ENCODE measurements at places on chromosomes 12 and 14.

DNA sequence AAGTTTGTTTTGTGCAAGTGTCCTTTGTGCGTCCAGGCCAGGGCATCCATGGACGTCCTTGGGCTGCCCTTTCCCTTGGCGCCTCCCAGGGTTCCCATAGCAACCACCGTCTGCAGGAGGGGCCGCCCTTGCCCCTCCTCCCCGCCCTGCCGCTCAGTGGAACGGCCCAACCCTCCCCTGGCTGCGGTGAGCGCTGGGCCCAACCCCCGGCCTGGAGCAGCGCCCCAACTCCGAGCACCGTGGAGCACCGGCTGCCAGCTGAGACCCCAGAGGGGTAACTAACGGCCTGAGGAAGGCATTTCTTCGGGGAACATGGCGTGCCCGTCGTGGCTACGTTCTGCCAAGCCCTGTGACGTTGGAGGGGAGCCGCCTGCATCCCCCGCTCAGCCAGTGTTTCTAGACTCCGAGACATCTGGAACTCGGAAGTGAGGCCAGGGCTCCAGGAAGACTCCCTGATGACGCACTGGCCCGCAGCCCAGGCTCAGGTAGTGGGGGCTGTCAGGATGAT, 5.3 kb upstream of the ACACB start:
- peak; percentile 93 for DNase-seq

DNA sequence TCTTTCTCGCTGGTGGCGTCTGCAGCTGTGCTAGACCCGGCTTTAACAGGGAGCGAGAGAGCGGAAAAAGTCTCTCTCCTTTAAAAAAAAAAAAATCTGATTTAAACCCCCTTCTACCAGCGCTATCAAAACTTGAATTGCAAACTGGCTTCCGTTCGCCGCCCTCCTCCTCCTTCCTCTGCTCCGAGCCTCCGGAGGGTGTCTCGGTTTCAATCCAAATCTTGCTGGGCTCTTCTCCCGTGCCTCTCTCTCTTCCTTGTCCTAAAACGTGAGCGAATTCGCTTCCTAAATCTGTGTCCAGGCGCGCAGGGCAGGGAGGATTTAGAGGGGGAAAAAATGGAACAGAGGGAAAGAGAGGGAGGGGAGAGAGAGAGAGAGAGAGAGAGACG, 272 bp downstream of the TBX3 start:
- DNase-seq, result no peak

GRCh38 chr14:38405851-38406635, 150.2 kb upstream of the CLEC14A start:
- DNase-seq, result peak; percentile 8

DNA sequence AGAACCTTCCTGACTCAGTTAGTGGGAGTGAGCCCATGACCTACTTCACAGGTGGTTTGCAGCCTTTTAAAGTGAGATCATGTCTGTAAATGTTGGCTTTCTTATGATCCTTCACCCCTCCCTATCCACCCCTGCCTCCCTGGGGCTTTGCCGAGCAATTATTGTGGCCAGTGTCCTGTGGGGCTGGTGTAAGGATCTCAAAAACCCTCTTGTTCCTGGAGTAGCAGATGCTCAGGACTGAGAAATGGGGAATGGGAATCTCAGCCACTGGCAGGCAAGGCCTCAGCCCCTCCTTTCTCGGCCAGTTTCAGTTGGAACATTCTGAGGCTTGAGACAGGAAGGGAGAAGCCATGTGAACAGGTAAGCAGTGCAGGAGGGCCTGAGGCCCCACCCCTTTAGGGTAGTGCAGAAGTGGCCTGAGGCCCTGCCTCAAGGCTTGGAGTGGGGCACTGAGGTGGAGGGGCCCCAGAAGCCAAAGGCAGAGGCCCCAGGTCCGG, 53.8 kb downstream of the PLEKHG3 start:
- peak; percentile 53 for DNase-seq

DNA sequence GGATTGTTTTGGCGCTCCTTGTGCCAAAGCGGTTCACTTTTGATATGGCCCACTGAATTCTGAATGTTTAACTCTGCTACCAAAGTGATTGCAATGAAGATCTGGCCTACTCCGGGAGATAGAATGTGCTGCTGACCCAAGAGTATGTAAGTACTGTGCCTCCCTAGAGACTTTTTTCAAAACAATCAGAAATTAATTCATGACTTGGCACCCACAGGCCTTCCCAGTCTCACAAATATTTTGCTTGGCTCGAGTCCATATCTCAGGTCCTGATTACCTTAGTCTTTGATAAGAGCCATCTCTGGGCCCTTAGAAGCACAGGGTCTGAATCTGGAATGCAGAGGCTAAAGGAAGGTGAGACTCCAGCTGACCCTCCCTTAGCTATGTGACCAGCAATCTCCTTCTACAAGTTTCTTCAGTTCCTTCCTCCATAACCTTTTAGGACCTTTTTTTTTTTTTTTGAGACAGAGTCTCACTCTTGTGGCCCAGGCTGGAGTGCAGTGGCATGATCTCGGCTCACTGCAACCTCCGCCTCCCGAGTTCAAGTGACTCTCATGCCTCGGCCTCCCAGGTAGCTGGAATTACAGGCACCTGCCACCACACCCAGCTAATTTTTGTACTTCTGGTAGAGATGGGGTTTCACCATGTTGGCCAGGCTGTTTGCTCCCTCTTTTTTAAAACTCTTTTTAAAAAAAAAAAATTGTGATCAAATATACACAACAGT, 49.5 kb upstream of the METAP2 start:
- peak; percentile 8 for DNase-seq

DNA sequence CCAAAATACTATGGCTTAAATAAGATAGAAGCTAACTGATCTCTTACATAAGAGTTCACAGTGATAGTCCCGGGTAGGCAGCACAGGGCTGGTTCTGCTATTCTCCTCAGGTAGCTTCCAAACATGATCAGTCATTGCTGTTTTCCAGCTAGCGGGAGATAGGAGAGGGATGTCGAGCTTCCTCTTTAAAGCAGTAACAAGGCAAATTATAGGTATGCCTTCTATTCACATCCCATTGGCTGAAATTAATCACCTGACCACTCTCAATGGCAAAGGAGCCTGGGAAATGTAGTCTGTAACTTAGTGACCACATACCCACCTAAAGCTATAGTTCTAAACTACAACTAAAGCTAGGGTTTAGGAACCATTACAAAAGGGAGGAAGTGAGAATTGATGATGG, 34.5 kb upstream of the VRK1 start:
- DNase-seq, result peak; percentile 62

DNA sequence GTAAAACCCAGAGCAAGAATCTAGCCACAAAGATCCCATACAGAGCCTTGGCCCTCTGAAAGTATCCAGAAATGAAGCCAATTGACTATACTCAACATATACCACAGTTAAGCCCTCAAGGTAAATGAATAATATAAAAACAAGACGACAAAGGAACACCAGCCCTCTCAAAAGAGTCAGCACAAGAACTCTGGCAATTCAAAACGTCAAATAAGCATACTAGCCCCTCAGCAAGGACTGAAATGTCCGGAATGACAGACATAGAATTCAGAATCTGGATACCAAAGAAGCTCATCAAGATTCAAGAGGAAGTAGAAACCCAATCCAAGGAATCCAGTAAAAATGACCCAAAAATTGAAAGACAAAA, 49.9 kb downstream of the GTF2A1 start:
- no peak for DNase-seq

DNA sequence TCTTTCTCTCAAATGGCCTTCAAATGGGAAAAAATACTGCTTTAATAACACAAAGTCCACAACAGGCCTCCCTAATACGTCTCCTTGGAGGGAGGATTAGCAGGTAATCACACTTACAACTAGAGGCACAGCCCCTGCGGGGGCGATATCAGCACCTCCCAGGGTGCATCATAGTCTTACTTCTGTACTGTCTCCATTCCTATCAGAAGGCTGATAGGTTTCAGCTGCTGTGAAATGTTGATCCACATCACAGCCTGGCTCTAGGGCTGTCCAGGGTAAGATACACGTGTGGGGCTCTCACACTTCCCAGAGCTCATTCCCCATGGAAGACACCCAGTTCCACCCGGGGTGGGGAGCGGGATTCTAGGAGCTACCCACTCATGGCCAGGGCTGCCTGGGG, 139.1 kb upstream of the SFSWAP start:
- DNase-seq, result no peak

GRCh38 chr12:107317751-107318555, 224.6 kb upstream of the CRY1 start:
- DNase-seq, result peak; percentile 95

GRCh38 chr12:54502485-54502884, 4.9 kb downstream of the NCKAP1L start:
- DNase-seq, result no peak

GRCh38 chr12:65605019-65605418, 219.3 kb upstream of the HMGA2 start:
- DNase-seq, result no peak

DNA sequence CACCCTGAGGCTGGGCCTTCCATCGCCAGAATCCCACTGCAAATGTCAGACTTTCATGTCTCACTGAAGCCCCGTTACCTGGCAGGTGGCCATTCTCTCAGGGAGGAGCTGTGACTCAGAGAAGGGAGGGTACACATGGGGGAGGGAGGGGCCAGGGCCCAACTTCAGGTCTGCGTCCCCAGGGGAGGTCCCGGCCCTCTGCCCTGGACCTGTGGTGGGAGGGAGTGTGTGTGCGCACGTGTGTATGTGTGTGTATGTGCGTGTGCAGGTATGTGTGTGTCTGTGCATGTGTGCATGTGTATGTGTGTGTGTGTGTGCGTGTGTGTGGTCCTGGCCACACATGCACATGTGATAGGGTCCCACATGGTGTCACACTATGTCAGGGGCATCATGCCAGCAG, 50.9 kb downstream of the MVK start:
- DNase-seq, result peak; percentile 22

- no peak for DNase-seq
Observed at GRCh38 chr14:63964113-63964512, 111.3 kb downstream of the SYNE2 start.

DNA sequence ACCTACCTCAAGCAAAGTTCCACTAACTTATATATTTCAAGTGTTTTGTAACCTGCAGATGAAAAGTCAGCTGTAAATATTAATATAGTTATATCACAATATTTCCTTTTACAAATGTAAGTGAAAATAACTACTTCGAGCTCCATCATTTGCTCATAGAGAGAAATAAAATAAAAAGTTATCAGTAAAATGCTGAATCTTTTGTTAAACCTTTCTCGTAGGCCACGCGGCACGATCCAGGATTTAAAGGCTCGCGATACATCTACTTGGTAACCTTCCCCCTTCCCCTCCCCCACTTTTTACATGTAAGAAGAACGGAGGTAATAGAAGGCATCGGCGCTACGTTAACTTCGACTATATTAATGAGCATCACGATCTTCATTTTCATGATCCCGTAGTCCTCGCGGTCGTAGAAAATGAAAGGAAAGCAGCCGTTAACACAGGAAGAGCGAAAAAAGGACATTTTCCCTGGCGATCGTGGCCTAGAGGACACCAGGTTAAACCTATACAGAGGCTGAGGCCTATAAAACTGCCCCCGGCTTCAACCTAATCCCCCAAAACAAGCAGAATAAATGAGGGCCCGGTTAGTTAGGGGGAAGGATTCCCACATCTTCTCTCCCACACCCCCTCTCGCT, 508 bp downstream of the HNRNPC start:
- DNase-seq, result peak; percentile 74

DNA sequence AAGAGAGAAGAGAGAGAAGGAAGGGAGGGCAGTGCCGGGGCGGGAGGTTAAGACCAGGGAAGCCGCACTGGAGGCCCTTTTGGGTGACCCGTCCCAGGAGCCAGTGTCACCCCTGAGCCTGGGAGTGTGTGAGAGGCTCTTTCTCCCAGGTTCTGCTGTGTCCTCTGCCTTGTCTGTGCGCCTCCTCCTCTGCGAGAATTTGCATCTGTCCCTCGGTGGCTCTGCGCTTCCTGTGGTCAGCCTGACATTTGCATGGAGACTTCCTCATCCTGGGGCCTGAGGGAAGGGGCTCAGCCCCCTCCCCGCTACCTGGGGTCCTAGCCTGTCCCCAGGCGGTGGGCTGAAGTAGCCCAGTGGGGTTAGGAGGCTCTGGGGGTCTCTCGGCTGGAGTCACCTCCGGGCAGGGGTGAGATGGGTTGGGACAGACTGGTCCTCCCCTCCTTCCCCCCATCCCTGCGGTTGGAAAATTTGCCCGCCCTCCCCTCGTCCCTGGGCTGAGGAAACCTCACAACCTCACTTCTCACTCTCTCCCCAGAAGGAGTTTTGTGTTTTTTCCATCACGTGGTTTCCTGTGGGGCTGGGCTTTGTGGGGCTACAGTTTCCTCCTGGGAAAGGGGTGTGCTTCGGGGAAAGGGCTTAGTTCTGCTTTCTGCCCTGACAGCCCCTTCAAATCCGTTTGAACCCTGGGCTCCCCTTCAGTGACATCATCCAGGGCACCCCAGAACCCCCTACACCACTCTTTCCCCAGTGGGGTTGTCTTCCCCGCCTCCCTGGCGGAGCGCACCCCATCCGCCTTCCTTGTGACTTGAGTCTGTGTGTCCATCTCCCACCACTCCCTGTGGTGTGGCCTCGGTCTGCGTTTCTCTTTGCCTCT, 2.5 kb downstream of the PTPN6 start:
- peak; percentile 59 for DNase-seq

- no peak for DNase-seq
Observed at GRCh38 chr12:122081697-122082221, 3.2 kb downstream of the MLXIP start.

- DNase-seq, result peak; percentile 91
Observed at GRCh38 chr14:91891721-91892220, 24.4 kb upstream of the TC2N start.

DNA sequence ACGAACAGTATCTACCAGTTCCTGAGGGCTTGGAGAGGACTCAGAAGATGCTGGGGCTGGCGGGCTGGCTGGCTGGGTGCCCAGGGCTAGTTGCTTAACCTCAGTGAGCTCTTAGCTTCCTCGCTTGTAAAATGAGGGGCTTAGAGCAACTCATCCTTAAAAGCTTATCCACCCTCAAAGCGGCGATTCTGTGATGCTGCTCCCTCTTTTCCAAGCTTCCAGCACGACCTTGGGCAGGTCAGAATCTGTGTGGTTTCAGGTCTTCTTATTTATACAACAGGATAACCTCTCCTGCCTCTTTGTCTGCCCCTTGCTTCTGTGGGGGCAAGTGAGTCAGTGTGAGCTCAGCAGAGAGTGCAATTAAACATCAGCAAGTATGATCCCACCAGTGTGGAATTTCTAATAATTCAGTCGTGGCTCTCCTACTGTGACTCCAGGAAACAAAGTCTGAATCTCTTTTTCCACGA, 281.8 kb downstream of the KSR2 start:
- DNase-seq, result peak; percentile 83

GRCh38 chr14:20866963-20867362, 24.2 kb upstream of the RNASE3 start:
- no peak for DNase-seq

DNA sequence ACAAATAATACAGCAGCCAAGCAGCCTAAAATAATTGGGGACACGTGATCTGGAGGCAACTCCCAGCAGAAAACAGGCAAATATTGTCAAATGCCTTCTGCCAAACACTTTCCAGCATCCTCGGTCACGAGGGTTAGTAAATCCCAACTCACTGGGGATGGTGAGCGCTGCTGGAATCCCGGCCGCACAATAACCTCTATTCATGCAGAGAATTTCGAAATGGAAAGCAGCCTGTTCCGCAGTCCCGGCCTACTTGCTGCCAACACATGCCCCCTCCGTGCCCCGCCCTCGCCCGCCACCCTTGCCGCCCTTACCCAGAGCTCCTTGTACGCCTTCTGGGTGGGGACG, 62.2 kb downstream of the RFX4 start:
- peak; percentile 87 for DNase-seq
